ENCODE measurements at places on chromosomes 12 and 14. TPM values are rescaled to one million over a fixed set of nuclear protein-coding genes. Genes with fewer than 3 reads are reported as not detected.
A peak's percentile ranks its signal among the peaks of the same experiment; 100 is the strongest.

Gene KRT71
- not detected for total RNA-seq

Gene ADGRD1
- 0.27 TPM for total RNA-seq

Gene PLBD1
- total RNA-seq: not detected

Gene MGP
- total RNA-seq: not detected

Gene FGD4
- 0.25 TPM for total RNA-seq

Gene SLC7A8
- 1.5 TPM for total RNA-seq

Gene PRPH
- not detected for total RNA-seq

Gene KRT83
- not detected for total RNA-seq

Gene CRIP1
- 95.7 TPM for total RNA-seq

DNA sequence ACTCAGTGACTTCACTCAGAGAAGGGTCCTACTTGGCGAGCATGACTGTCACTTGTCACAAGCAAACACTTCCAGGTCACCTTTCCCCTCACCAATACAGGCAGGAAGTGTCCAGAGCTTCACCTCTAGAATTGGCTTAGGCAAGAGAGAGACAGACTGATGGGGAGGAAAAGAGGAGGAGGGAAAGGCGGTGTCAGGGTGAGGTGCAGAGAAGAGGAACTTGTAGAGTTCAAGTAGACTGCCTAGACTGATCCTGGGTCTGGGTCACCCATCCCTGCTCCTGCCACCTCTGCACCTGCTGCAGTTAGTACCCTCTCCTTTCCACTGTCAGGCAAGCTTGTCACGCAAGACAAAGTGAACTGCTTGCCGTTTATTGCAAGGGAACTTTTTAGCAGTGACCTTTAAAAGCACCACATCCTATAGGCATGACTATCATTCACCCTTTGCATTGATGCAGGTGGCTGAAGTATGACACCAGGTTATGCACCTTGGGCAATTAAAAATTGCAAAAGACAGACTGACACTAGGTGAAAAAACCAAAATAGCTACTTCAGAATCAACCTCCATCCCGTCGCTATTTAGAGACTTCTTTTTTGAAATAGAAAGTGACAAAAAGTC, 292.4 kb downstream of the SYT1 start:
- DNase-seq: no peak

DNA sequence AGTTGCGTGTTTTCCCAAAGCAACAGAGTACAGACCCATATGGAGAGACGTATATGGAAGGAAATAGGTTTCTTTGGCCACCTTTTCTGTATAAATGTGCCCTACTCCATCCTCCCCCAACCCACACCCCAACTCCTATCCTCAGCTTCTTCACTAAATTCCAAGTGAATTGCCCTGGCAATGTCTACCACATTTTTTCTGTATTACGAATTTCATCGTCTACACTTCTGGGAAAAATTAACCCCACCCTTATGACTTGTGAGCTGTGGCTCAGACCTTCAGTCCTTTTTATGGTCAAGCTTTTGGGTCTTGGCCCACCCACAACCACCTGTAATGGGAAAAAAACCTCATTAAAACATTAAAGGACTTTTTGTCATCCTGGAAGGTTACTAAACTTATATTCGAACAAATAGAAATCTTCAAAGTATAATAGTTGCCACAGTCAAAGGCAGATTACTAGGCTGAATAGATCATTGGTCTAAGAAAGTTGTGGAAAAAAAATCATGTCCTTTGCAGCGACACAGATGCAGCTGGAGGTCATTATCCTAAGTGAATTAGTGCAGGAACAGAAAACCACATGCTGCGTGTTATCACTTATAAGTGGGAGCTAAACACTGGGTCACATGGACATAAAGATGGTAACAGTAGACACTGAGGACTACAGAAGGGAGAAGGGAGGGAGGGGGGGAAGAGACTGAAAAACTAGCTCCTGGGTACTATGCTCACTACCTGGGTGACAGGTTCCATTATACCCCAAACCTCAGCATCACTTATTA, 15.7 kb upstream of the NFKBIA start:
- no peak for DNase-seq

GRCh38 chr12:64621257-64621942, 11.1 kb downstream of the RASSF3 start:
- DNase-seq: no peak

DNA sequence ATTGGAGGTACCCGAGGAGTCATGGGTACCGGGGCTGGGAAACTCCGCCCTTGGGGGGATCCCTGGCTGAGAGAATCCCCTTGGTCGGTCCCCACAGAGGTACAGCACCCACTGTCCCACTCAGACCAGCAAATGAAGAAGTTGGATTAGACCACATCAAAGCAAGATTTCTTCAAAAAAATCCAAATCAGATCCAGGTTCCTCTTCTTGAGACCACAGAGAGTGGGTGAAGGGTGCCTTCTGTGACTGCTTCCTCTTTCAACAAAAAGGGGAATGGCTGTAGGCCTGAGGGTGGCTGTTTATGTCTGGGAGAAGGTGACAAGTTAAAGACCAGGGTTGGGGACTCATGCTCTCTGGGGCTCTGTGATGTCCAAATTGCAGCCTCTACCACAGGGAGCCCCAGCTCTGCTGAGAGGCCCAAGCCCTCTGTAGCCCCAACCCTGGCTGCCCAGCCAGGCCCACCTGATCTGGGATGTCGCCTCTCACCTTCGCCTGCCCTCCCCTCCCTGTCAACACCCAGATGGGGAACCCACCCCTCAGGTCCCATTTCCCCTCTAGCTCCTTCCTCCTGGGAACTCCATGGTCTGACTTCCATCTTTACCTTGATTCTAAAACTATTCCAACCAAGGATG, 50.9 kb downstream of the ZFP36L1 start:
- no peak for DNase-seq

DNA sequence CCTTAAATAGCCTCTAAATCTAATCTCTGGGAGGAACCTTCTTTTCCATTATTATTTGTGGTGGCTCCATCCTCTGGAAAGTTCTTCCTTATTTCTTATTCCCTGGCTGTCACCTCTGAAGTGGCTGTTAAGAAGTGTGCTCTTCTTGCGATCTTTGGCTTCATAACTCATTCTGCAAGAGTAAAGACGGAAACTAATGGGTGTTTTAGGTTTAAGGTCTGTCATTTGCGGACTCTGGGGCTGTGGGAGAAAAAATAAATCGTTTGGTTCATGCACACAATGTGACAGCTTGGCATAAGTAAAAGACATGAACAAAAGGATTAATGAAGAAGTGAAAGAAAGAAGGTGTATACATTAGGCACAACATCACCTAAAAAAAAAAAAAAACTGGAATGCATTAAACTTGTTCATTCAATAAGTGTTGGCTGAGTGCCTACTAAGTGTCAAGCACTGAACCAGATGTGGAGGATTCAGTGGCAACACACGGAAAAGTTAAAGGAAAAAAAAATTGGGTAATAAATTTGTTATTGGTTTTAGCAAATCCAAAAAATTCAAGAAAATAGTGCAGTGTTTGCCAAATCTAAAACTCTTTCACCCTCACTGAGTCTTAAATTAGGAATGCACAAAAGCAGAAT, 99.5 kb downstream of the ERGIC2 start:
- no peak for DNase-seq

- no peak for DNase-seq
Observed at GRCh38 chr14:63180011-63180410, 24.2 kb upstream of the RHOJ start.

DNA sequence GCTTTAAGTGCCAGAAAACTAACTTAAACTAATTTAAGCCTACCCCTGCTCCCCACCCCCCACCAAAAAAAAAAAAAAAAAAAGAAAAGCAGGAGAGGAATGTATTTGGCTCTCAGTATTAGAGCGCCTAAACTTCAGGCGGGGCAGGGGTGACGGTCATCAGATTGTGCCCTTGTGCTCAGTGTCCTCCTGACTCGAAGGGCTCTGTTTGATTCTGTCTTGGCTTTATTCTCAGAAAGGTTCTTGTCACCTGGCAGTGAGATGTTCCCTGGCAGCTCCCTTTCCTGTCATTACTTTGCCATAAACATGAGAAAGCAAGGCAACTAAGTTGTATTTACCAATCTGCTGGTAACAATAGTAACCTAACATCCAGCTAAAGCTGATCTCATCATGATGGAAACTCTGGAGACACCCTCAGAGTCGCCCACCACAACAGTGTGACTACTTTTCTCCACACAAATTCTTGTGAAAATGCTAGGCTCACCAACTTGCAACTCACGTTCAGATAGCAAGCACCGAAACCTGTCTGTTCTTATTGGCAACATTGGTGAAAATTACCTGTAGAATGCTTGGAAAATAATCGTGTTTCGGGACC, 39.0 kb upstream of the WNK1 start:
- peak; percentile 80 for DNase-seq

GRCh38 chr14:87142551-87143211, 850.3 kb downstream of the GALC start:
- DNase-seq: no peak

DNA sequence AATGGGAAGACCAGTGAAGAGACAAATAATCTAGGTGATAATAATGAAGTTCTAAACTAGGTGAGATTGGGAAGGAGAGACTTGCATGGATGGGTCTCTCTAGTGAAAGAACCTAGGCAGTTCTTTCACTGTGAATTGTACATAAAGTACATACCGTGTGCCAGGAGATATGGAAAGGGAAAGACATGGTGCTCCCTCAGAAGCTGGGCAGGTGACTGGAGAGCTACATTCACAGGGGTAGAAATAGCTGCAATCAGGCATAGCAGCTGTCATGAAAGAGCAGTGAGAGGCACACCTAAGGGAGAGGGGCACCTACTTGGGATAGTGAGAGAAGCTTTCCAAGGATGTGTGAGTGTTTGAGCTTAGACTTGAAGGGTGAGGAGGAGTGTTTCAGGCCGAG, 9.3 kb downstream of the STK38L start:
- no peak for DNase-seq

DNA sequence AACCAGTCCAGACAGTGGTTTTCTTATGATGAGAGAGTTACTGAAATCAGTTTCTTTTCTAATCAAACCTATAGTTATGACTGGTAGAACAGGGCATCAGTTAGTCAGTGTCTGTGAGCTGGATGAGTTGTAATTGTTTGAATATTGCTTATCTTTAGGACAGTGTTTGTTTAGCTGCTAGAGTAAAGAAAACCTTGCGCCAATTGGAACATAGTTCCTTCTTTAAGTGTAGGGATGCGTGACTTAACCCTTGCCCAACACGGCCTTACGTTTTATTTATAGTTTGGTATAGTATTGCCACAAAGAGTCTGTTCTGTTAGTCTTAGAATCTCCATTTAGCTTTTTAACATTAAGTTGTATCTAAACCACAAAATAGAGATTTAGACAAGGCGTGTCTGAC, 572.6 kb downstream of the SLC16A7 start:
- no peak for DNase-seq

DNA sequence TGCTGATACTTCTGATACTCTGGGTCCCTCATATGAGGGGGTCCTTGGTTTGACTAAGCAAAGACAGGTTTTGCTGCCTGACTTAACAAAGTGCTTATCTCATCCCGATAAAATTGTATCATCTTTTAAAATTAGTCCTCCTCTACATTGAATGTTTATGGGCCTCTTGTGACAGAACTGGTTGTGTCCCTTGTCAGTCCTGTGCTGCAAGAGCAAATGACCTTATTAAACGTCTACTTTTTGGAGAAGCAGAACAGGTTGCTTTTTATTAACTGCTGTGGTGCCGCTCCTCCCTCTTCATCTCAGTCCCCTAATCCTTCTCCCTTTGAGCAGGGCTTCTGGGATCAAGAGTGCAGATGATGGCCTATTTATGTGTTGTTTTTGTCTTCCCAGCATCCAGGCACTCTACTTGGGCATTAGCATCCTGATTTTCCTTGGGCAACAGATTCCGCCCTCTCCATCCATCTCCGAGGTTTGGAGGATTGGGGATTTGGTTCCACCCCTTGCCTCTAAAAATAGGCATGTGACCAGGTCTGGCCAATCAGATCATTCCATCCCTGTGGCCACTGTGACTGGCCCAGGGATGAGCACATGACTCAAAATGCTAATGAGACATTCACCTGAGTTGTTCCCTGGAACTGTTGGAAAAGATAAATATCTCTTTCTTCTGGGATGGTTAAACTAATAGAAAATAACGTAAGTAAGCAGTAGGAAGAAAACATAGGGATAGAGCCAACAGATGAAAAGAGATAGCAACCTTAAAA, 2.9 kb upstream of the DENR start:
- DNase-seq: no peak

DNA sequence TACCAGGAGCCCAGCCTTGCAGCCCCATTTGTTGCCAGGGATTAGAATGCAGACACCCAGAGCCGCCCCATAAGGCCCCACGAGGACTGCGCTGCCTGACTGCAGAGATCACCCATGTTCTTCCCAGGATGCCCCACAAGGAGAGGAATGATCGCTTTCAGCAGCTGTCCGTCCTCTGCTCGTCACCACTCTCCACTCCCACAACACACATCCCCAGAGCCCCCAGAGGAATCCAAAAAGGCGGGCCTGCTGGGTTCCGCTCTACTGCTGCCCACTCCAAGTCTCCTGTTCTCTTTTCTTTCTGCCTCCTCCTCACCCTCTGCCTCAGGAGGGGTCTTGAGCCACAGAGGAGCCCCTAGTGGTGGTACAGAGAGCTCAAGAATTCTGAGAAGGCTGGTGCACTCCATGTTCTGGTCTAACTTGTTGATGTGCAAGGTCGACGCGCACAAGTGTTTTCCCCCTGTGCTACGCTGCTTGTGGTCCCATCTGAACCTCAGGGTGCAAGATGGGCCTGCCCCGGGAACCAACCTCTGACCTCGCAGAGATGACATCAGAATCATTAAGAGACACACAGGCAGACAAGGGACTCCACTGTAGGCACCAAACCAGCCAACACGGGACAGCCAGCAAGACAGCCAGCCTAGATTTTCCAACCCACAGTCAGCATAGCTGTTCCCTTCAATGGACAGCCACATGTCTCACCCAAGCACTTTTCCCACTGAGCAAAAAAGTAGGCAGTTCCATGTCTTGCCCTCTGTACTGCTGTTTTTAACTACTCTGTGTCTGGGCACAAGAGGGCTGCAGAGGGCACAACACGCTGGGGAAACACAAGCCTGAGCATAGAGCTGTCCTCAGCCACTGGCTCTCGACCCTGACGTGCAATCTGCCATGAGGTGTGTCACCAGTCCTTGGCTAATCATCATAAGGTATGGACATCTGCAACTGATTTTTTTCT, 29.9 kb downstream of the PXN start:
- DNase-seq: peak; percentile 20

DNA sequence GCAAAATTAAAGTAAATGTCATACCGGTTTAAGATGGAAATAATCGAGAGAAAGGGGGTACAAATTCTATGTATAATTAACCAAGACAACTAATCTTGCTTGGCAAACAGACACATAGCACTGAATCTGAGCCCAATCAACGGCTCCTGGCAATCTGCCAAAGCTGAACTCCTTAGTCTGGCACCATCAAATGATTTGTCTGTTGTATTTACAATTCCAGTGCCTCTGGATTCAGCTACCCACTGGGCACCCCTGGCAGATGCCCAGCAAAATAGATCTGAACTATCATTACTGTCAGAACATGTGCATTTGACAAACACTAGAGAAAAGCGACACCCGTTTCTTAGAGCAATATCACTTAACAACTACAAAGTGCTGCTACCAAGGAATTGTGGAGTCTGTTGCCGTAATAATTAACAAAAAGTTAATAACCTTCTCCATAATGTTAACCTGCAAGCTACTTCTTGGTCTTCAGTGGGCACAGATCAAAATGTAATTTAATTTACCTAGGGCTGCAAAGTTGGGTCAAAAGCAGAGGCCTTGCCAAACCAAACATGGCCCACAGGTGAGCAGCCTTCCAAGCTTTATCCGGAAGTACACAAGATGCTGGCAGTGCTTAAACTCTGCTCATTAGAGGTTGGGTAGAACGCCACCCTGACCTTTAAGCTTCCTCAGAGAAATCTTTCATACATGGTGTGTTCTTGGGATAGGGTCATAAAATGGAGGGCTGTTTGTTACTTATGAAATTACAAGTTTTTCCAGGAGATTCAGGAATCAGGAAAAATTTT, 7.6 kb downstream of the EGLN3 start:
- no peak for DNase-seq

- no peak for DNase-seq
Observed at GRCh38 chr12:56011509-56012090, 9.2 kb upstream of the IKZF4 start.

Data from activated CD8-positive, alpha-beta T cell treated with anti-CD3 and anti-CD28 coated beads for 36 hours (primary cell).